ENCODE measurements at places on chromosomes 12 and 14.

DNA sequence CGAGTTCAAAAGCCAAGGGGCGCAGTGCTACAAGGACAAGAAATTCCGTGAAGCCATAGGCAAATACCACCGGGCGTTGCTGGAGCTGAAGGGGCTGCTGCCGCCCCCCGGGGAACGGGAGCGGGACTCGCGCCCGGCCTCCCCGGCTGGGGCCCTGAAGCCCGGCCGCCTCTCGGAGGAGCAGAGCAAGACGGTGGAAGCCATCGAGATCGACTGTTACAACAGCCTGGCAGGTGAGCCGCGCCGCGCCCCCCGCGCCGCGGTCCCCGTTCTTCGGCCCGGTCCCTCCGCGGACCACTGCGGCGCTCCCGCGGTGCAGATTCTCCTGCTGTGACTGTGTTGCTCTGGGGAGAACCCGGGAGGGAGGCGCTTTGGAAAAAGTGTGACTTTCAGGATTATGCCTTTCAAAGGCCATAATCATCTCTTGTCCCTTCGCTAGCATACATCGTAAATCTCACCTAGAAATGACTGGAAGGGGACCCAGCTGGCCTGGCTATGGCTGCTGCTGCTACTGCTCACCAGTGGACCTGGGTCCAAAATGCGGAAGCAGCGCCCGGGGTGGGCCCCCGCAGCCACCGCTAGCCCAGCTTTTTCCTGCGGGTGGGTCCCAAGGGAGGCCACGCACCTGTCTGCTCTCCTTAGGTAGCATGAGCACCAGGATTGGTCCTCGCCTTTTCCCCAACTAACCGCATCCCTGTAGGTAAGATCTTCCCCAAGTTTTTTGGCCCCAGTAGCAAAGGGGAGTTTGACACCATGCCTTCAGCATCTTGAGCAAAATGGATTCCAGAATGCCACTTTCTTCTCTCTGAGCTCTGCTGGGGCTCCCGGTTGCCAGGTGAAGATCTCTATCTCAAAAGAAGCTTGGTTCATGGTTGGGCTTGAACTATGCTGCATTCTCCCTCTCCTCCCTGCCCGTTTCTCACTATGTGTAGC is 853 bp downstream of the TTC9 start:
- no peak for DNase-seq

DNA sequence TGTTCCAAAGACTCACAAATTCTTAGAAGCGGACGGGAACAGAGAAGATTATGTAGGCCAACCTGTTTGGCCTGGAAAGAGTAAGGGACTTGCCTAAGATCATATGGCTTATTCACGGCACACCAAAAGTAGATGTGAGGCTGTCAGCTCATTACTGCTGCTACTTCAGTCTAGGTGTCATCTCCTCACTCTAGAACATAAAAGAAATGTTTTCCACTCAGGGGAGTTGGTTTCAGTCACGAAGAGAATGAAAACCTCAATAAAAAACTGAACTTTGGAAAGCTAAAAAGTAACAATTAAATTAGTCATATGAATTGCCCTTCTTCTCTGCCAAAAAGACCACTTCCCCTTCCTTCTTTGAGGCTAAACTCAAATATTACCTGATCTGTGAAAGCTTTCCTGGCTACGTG is 658 bp upstream of the CEP128 start:
- no peak for DNase-seq

DNA sequence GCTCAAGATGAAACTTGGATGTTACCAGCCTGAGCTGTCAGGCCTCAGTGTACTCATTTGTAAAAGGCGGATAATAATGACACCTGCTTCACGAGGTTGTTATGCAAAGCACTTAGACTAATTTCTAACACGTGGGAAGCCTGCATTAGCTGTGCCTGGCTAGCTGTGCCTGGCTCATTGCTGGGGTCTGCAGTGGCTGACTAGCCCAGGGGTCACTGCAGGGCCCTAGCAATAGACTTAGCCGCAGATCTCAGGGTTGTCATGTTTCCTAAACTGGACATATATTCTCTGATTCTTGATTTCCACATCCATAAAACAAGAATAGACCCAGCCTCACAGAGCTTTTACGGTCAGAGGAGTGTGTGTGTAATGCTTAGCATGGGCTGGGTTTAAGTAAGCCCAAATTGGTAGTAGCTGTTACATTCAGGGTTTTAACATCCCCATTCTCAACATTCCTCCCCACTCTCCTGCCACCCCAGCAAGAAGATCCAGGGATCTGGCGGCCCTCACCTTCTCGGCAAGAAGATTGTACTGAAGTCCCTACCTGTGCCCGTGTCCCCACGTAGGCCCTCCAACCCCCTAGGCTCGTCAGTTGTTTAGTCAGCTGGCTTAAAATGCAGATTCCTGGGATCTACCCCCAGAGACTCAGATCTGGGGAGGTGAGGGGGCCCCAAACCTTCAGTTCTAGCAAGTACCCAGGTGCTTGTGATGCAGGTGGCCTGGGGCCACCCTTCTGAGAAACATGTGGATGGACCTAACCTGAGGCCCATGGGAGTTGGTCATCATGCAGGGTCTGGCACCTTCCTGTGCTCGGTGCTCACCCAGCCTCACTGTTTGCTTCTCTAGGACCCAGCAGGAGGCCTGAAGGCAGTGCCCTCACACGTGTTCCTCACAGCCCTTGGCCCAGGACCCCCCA is 8.6 kb downstream of the NR4A1 start:
- DNase-seq, result no peak

GRCh38 chr12:126384026-126384564 is 1318.9 kb downstream of the AACS start:
- DNase-seq, result no peak

DNA sequence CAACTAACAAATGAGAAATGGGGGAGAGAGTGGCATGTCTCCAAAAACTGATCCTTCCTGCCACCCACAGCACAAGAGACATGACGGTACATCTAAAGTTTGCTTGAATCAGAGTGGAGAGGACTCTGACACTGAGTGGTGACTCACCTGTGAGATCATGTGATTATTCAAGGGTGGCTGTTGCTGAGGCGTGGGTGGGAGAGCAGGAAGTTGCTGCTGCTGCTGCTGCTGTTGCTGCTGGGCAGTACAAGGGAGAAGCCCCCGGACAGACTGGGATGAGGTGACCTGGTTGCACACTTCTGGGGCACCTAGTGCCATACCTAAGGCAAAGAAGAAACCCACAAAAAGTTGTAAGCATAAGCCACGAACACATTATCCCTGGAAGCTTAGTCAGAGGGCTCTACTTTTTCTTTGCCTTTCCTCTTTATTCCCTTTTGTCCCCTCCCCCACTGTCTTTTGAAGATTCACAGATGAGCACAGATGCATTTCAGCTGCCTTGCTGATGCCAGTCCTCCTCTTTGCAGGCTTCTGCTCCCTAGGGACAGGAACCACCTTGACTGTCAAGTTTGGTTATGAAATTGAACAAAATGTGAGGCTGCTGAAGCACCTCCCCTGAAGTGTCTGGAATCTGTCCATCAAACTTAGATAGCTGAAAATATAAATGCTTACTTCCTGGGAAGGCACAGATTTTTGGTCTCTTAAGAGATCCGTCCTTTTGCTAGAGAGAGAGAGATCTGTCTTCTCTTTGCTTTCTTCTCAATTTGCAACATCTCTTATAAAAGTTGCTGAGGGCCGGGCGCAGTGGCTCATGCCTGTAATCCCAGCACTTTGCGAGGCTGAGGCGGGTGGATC is 29.4 kb upstream of the STAC3 start:
- no peak for DNase-seq

- peak; percentile 44 for DNase-seq
Measured at GRCh38 chr12:24902511-24903328, 46.2 kb downstream of the BCAT1 start.

- DNase-seq, result peak; percentile 43
Measured at GRCh38 chr14:32073537-32074189, 3.4 kb upstream of the ARHGAP5 start.

GRCh38 chr12:122834104-122834920 is 945 bp upstream of the HIP1R start:
- peak; percentile 64 for DNase-seq

DNA sequence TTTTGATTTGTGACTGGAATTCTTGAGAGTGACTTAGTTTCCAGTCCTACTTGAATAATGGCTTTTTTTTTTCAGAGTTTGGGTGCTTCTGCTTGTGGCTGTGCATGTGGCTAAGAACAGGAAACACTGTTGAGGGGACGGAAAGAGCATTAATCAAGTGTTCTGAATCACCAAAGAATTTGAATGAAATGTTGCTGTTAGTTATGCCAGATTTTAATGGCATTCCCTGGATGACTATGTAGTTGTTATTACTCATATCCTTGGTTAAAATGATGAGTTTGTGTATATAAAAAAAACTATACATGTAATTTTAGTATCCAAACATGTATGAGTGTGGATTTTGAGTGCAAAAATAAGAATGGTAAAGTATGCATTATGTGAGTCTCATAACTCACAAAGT is 347.9 kb downstream of the BCAT1 start:
- DNase-seq, result no peak

- DNase-seq, result no peak
Measured at GRCh38 chr14:20792556-20792955, 10.1 kb downstream of the RNASE1 start.

GRCh38 chr14:27190296-27190695 is 592.5 kb upstream of the NOVA1 start:
- no peak for DNase-seq

GRCh38 chr12:52171950-52172512 is 19.8 kb downstream of the KRT80 start:
- DNase-seq, result no peak

- no peak for DNase-seq
Measured at GRCh38 chr12:104493496-104493895, 36.7 kb downstream of the CHST11 start.

- DNase-seq, result no peak
Measured at GRCh38 chr12:4356041-4356327, 23.5 kb downstream of the FGF23 start.

Data from hippocampal formation (tissue), 2 donors.